ENCODE measurements at places on chromosomes 4 and X.

GRCh38 chr4:24273136-24273535 is 311.2 kb downstream of the DHX15 start:
- DNase-seq, result no peak

DNA sequence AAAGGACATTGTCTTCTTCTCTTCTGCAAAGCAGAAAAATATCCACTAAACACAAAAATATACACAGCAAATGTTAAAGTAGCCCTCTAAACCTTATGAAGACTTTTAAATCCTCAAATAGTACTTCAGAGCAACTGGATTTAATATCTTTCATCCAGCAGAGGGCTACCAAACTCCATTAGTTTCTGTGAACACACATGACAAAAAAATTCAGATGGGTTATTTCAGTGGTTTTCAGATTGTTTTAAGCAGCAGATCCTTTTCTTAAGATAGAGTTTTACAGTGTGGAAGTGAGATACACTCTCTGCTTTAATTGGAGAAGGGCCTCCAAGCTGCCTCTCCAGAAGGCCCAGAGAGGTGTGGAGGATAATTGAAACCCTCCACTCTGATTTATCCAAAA is 56.7 kb downstream of the ANK2 start:
- no peak for DNase-seq

DNA sequence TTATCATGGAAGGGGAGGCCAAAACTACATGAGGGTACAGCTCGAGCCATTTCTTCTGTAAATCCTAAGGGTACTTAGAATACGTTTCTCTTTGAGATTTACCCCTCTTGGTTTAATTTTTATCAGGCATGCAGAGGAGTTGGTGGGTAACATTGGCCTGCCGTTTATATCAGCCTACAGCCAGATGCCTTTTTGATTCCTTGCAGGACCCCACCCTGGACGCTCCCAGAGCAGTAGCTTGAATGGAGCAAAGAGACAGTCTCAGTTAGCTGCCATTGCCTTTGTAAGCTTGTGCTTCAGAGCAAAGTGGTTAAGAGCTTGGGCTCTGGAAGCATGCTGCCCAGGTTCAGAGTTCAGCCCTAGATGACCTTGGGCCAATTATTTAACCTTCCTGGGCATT is 9.0 kb downstream of the DOCK11 start:
- DNase-seq, result no peak

DNA sequence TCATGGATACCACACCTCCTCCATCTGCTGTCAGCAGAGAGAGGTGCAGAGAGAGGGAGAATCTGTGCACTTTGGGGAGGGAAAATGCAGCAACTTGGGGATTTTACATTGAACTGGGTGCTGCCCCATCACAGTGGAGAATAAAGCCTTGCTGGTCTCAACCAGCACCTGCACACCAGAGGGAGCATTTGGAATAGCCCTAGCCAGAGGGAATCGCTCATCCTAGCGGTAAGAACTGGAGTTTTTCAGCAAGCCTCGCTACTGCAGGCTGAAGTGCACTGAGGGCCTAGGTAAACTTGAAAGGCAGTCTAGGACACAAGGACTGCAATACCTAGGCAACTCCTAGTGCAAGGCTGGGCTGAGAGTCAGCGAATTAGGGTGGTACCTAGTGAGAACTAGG is 148.7 kb downstream of the KDR start:
- DNase-seq, result no peak

- DNase-seq, result no peak
These were observed 242.5 kb upstream of the PUDP start for GRCh38 chrX:7390441-7390840.

- DNase-seq, result no peak
These were observed 16.3 kb downstream of the PROM1 start for GRCh38 chr4:16067515-16067914.

DNA sequence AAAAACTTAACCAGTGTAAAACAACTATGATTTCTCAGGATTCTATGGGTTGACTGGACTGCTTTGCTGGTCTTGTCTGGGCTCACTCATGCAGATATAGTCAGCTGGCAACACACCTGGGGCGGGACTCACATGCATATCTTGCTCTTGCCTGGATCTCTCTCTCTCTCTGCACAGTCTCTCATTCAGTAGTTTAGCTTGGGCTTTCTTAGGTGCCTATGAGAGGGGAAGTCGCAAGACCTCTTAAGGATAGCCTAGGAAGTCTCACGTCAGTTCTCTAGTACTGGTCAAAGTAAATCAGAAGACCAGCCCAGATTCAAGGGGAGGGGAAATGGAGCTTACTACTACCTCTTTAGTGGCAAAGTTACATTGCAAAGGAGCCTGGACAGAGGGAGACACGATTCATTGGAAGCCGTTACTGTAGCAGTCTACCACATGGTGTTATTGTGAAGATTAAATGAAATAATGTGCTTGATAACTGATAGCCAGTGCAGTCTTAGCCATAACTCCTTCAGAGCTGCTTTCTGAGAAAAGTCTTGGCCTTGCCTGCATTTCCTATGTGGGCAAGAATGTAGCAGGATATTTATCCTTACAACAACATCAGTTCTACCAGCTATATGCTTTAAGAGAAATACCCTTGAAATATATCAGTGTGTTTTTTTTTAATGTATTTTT is 2.1 kb downstream of the COPS4 start:
- no peak for DNase-seq

GRCh38 chrX:106726485-106727437 is at the start of gene RNF128:
TSS of gene RNF128 (plus strand) at chrX:106726701. CDS start at chrX:106726914, 213 bp downstream.
- peak; percentile 56 for DNase-seq

DNA sequence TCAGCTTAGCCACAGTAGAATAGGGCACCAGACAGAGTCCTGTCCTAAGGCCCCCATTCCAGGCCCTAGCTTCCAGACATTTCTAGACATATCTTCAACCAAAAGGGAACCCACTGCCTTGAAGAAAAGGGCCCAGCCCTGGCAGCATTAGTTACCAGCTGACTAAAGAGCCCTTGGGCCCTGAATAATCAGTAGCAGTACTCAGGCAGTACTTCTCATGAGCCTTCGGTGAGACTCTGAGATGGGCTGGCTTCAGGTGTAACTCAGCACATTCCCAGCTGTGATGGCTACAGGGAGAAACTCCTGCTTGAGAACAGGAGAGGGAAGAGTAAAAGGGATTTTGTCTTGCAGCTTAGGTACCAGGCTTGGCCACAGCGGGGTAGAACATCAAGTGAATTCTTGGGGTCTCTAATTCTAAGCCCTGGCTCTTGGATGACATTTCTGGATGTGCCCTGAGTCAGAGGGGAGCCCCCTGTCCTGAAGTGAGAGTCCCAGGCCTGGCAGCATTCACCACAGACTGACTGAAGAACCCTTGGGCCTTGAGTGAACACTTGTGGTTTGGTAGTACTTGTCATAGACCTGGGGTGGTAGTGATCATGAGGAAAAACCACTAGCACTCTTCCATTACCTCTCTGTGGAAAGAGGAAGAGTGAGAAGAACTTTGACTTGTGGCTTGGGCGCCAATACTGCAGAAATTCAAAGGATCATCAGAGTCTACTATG is 170.1 kb downstream of the ATP10D start:
- DNase-seq, result no peak

- DNase-seq, result no peak
These were observed 89.0 kb downstream of the PLAC1 start for GRCh38 chrX:134569306-134569705.

DNA sequence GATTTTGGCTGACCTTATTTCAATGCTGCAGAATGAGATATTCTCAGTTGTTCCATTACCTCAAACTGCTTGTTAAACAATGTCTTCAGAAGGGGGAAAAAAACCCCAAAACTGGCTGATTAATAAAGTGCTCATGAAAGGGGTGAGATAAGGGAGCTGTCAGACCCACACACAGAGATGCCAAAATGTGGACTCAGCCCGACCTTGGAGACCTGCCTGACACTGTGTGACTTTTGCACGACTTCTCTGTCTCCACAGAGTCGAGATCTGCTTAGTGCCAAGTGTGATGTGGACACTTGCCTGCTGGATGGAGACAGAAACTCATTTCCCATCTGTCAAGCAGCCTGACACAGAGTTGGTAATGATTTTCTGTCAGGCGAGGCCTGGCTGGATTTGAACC is 31.5 kb downstream of the REELD1 start:
- DNase-seq, result no peak

GRCh38 chr4:72969976-72970375 is 99.5 kb downstream of the COX18 start:
- peak; percentile 4 for DNase-seq

Measured in anterior cingulate cortex (tissue), 58 donors.